ENCODE measurements at places on chromosomes 4 and X.

DNA sequence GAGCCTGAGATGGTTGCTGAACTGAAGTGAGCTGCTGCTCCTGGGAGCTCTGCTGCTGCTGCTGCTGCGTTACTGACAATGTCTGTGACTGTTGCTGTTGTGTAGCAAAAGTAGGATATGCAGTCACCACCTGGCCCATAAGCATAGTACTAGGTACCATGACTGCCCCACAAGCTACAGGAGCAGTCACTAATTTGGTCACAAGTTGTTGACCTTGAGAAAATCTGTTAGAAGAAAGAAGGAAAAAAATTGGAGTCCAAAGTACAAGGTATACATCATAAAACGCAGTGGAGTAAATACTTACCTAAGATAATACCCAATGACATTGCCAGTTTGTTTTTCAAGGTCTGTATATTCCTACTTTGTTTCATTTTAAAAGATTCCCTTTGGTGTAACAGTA lies 42.6 kb downstream of the TMEM165 start:
- no peak for DNase-seq

DNA sequence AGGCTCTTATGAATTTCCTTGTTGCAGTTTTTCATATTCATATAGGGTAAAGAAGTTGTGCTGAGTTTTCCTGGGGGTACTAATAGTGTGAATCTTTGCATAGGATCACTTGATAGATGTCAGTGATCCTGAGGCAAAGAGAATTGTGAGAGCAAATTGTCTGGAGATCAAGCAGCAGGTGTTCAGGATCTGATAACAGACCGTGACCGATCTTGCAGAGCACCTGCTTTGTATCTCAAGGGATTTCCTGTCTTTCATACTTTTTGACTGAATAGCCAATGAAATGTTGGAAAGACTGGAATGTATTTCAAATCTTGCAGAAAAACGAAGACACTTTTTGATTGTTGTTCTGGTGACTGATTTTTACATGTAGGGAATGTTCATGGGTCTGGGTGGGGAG lies 914.5 kb downstream of the STIM2 start:
- DNase-seq = no peak

GRCh38 chr4:55409468-55410171 lies 13.9 kb downstream of the TMEM165 start:
- no peak for DNase-seq

- DNase-seq = no peak
Observed at GRCh38 chrX:146241902-146242301, 424.3 kb downstream of the SLITRK2 start.

DNA sequence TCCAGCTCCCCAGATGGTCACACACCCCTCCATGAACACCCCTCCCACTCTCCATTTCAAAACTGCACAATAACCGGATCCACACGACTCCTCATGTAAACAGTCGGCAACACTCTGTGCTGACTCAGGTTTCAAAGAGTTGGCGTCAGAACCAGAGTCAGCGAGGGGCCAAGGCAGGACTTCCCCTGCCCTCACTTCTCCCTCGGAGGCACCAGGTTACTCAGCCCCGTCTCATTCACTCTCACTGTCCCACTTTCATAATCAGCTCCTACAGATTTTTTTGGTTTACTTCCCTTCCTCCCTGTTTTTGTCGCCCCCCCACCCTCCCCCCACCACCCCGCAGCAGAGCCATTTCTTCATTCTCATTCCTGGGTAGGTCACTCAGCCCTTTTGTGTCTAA lies 2.7 kb upstream of the TIMP1 start:
- DNase-seq = no peak

DNA sequence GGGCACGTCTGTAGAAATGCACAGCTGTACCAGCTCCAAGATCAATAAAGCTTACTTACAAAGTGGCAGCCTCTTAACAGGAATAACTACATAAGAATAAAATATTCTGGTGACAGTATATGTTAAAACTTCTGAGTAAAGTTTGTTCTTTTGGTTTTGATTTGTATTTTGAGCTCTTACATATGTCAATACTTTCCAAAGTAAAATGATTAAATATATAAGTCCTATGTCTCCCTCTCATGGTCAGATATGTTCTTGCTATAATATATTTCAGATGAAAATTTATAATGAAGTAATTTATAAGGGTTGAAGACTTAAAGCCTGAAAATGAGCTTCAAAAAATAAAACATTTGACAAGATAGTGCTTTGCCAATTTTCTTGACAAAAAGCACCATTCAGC lies 254.4 kb downstream of the NPFFR2 start:
- DNase-seq = no peak

DNA sequence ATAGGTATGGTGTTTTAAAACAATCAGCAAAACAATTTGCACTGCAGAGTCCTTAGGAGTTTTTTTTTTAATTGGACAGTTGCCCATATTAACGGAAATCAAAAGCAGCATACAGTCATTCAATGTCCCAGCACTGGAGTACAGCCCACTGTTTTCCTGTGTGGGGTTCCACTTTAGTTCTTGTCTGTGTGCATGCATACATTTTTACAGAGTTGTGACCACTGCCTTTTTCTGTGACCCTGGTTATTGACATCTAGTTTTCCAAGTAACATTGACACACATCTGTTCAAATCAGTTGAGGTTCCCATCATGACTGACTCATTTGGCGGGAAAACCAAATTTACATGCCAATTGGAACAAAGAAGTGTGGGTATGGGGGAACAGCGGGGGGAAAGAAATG lies 83.3 kb downstream of the HPRT1 start:
- DNase-seq = no peak

DNA sequence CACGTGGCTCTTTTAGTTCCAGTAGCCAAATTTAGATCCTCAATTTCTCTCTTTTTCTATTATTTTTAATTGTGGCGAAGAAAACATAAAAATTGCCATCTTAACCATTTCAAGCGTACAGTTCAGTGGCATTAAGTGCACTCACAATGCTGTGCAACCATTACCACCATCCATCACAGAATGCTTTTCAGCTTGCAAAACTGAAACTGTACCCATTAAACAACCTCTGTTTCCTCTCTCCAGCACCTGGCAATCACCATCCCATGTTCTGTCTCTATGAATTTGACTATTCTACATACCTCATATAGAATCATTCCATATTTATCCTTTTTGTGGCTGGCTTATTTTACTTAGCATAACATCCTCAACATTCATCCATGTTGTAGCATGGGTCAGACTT lies 74.9 kb downstream of the METTL14 start:
- no peak for DNase-seq

GRCh38 chr4:105059337-105059736 lies 87.3 kb upstream of the TET2 start:
- DNase-seq = no peak

DNA sequence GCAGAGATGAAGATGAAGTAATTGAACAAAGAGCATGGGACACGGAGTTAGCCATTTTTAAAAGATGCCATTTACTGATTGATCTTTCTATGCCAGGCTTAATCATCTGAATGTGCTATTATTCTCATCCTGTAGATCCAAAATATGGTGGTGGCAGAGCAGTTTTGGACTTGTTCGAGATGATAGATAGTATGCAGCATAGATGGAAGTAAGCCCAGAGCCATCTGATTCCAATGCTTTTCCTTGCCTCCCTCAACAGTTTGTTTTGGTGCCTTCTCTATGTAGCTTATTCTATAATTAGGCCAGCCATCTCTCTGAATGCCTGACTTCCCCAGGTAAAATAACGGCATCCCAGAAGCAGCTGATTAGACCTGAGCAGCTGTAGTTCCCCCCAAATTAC lies 152.6 kb upstream of the CLNK start:
- no peak for DNase-seq

GRCh38 chrX:11287505-11287904 lies 5.7 kb upstream of the AMELX start:
- no peak for DNase-seq

- no peak for DNase-seq
Observed at GRCh38 chr4:145884775-145885174, 53.8 kb downstream of the ZNF827 start.

DNA sequence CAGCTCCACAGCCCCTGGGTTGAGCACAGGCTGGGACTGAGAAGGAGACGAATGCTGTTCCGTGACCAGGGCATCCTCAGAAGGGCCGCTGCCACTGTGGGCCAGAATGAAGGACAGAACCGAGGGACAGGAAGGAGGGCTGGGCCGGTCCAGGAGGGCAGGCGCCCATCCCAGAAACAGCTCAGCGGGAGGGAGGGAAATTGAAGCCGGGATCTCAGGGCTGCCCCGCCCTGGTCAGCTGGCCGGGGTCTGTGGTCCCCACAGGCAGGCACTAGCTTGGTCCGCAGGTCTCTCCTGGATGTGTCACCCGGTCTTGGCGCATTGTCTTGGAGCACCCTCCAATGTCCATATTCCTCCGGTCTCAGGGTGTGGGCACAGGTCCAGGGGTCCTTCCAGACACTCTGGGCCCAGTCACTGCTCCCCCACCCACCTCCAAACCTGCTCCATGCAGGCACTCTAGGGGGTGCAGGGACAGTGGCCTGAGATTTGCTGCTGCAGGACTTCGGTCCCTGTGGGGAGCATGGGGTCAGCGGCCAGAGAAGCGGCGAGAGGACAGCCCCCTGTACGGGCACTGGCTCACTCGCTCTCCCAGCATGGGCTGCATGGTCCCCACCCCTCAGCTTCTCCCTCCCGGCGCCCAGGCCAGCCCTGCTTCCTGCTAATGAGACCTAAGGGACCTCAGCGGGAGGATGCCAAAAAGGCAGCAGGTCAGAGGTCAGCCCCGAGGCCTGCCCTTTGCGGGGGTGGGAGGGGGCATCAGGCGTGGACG lies 23.9 kb upstream of the MXD4 start:
- DNase-seq = no peak

DNA sequence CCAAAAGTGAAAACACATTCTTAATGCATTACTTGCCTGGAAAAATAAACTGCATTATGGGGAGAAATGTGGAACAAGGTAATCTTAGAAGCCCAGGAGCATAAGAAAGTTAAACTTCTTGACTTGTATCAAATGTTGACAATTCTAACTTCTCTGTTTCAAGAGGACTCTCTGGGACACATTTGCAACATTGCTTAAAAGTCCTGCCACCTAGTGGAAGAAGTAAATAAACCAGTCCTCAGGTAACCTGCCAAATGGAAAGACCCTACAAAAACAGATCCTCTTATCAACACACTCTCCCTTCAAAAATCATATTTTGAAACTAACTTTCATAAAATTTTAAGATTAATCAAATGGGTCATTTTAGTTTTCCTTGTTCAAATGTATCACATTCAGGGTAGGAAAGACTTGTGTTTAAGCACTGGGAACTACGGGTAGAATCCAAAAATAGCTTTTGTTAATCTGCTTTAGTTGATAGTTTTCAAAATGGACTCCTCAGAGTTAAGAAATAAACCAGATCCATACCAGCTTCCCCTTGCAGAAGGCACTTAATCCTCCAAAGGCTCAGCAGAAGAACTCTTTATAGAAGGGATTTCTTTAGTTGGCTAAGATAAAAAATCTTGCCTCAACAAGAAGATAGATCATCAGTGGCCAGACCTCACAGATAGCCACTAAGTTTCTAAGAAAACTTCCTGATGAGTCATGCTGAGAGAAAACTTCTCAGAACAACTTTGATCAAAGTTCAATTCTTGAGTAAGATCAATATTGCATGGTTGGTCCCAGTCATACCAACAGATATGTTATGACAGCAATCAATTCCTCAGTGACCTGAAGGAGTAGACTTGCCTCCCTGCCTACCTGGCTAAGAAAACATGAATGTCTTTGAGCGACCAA lies 141.7 kb downstream of the HHIP start:
- DNase-seq = no peak

DNA sequence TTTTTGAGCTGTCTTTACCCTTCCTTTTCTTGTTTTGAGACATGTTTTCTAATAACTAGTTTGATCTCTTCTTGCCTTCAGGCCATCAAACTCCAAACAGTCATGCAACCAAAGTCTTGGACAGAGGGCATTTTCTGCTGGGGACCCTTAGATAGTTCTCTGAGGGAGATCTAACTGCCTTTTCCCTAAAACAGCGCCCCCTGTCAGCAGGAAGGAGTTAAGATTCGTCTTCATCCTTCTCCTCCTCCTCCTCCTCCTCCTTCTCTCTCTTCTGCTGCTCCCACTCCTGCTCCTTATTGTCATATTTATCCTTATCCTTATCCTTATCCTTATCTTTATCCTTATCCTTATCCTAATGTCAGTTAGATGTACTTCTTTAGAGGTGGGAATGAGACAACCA lies 417.2 kb downstream of the TRAM1L1 start:
- DNase-seq = no peak

DNA sequence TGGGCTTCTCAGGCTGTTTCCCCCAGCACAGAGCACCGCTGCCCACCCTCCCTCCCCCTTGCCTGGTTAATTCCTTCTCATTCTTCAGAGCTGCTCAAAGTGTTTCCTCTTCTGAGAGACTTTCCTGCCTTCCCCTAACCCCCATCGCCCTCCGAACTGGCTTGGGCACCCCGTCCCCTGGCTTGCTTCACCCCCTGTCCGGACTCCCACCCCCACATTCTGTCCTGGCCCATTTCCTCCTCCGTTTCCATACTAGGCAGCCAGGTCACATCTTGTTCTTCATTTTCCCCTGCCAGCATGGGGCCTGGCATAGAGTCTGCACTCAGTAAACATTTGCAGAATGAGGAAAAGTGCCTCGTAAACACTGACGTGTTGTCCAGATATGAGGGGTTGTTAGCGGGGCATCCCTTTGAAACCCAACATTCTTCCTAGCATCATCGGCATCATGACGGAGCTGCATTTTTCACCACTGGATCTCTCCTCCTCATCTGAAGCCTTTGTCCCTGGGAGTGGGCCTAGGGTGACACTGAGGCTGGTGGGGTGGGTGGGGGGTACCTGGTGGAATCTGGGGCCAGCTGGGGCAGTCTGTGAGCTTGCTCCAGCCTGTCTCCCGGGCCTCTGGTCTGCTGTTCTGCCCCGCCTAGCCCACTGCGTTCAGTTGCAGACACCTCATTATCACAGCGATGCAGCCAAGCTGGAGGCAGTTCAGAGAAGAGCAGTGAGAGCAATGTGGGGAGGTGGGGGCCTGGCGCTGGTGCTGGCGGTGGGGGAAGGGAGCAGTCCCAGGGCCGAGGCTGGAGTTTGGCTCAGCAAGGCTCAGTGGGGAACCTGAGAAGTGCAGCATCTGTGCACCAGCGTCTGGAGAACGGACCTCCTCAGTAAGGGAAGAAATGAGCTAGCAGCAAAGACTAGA lies 149.4 kb upstream of the PJA1 start:
- no peak for DNase-seq

GRCh38 chr4:169094656-169095231 lies 84.7 kb upstream of the CBR4 start:
- no peak for DNase-seq
